ENCODE measurements at places on chromosomes 5 and 9.

- no peaks in the 10 kb centered on the region for H3K27me3 ChIP-seq
- H3K4me1 ChIP-seq = peaks cover 24% of the 10 kb centered on the region
- peak; percentile 90 for DNase-seq
- H3K4me3 ChIP-seq = no peak overlapping the region
- H3K27ac ChIP-seq = peak overlapping the region; percentile 99
Measured at GRCh38 chr9:5269249-5269715, 35.2 kb downstream of the RLN2 start.

DNA sequence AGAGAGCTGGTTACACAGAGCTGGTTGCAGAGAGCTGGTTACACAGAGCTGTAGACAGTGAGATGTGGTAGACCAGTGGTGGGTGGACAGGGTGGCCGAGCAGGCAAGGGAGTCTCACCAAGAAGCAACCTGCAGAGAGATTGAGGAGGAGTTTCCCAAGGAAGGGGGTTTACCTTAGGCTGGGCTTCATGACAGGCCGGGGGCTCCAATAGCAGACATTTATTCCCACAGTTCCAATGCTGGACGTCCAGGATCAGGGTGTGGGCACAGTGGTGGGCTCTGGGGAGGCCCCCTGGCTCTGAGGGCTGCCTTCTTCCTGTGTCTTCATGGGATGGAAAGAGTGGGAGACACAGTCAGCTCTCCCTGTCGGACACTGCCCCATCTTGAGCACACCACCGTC lies 386.9 kb upstream of the IRX4 start:
- H3K4me1 ChIP-seq = no peaks in the 10 kb centered on the region
- H3K27ac ChIP-seq = no peak overlapping the region
- H3K4me3 ChIP-seq = no peak overlapping the region
- DNase-seq = no peak

GRCh38 chr5:107487056-107487542 lies 183.6 kb downstream of the EFNA5 start:
- no peaks in the 10 kb centered on the region for H3K27me3 ChIP-seq
- peaks cover 12% of the 10 kb centered on the region for H3K4me1 ChIP-seq
- H3K27ac ChIP-seq = no peak overlapping the region
- H3K36me3 ChIP-seq = no peaks in the 10 kb centered on the region

DNA sequence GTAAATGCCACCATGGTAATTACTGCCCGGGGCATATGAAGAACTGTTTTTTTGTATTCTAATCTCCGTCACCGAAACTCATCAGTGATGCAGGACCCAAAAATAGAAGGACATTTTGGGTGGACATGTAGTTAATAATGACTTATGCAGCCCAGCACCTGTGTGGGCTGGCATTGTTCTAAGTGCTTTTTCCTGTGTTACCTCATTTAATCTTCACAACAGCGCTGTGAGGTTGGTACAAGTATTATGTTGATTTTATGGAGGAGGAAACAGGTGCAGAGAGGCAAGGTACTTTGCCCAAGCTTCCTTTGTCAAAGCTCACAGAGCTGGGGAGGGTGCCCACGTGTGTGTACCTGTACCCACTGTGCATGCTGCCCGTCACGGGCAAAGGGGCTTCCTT lies 58.4 kb downstream of the DAPK1 start:
- H3K27ac ChIP-seq = no peak overlapping the region
- no peaks in the 10 kb centered on the region for H3K27me3 ChIP-seq
- no peaks in the 10 kb centered on the region for H3K4me1 ChIP-seq

DNA sequence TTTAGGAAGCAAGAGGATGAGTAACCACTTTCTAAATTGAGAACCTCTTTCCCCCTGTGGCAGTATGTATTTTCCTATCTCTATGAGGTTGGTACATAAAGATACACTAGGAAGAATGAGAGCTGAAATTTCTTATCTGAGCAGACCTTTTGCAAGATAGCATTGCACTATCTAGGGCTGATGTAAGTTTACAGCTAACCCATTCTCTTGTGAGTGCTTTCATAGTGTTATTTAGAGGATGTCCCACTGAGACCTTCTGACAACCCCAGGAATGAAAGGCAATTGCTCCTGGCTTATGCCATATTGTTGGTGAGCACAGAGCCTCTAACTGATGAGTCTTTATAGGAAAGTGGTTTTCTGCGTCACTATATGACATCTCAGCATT lies 1209.3 kb upstream of the CDH6 start:
- no peaks in the 10 kb centered on the region for H3K36me3 ChIP-seq
- no peaks in the 10 kb centered on the region for H3K4me1 ChIP-seq
- no peak overlapping the region for H3K27ac ChIP-seq
- no peaks in the 10 kb centered on the region for H3K27me3 ChIP-seq
- no peak for DNase-seq

GRCh38 chr9:36056896-36057295 lies 20.2 kb downstream of the RECK start:
- H3K36me3 ChIP-seq = no peaks in the 10 kb centered on the region
- H3K27ac ChIP-seq = no peak overlapping the region
- H3K4me1 ChIP-seq = peaks cover 6% of the 10 kb centered on the region
- DNase-seq = peak; percentile 17

DNA sequence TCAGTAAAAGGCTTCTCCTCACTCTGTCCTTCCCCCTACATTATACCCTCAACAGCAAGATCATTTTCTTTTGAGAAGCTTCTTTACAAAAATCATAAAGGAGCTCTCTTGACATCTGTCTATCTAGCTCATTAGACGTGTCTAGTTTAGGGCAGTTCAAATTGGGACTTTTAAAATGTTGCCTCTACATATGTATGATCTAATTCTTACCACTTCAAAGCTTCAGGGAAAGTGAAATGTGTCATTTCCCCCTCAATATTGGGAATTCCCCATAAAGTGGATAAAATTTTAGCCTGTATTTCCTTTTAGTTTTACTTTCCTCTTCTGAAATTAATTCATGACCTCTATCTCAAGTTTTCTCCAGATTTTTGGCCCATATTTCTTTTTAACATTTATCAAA lies 323.7 kb downstream of the ARRDC3 start:
- H3K4me3 ChIP-seq = no peak overlapping the region
- DNase-seq = peak; percentile 40
- no peaks in the 10 kb centered on the region for H3K4me1 ChIP-seq

DNA sequence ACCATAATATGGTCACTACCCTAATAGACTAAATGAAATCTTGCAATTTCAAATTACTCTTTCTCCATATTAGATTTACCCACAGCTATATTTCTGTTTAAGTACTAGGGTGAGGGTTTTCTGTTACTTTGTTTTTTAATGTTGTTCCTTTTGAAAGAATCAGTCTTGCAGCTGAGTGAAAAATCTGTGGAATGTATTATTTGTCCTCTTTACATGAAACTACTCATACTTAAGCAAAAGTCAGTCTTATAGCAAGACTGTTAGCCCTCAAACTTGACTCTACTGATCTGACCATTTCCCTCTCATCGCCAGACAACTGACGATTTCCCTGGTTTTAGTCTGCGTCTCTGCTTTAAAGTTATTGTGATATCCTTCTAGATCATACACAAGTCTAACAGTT lies 84.0 kb downstream of the PIK3R1 start:
- H3K27ac ChIP-seq = no peak overlapping the region
- no peaks in the 10 kb centered on the region for H3K4me1 ChIP-seq
- no peaks in the 10 kb centered on the region for H3K27me3 ChIP-seq
- H3K36me3 ChIP-seq = peaks cover 9% of the 10 kb centered on the region
- no peak overlapping the region for H3K4me3 ChIP-seq

- no peaks in the 10 kb centered on the region for H3K36me3 ChIP-seq
- no peaks in the 10 kb centered on the region for H3K27me3 ChIP-seq
- H3K27ac ChIP-seq = no peak overlapping the region
- no peaks in the 10 kb centered on the region for H3K4me1 ChIP-seq
- DNase-seq = no peak
Measured at GRCh38 chr5:58231041-58231440, 228.8 kb downstream of the PLK2 start.

DNA sequence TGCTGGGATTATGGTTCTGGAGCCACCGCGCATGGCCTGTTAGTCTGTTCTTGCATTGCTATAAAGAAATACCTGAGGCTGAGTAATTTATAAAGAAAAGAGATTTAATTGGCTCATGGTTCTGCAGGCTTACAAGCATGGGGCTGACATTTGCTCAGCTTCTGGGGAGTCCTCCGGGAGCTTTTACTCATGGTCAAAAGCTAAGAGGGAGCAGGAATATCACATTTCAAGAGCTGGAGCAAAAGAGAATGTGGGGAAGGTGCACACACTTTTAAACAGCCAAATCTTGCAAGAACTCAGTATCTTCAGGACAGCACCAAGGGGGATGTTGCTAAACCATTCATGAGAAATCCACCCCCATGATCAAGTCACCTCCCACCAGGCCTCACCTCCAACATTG lies 12.1 kb downstream of the JAK2 start:
- H3K4me3 ChIP-seq = no peak overlapping the region
- DNase-seq = no peak
- no peaks in the 10 kb centered on the region for H3K27me3 ChIP-seq

- H3K4me1 ChIP-seq = no peaks in the 10 kb centered on the region
- peak; percentile 71 for DNase-seq
- peak overlapping the region; percentile 21 for H3K27ac ChIP-seq
Measured at GRCh38 chr9:12748016-12748415, 26.8 kb upstream of the LURAP1L start.

DNA sequence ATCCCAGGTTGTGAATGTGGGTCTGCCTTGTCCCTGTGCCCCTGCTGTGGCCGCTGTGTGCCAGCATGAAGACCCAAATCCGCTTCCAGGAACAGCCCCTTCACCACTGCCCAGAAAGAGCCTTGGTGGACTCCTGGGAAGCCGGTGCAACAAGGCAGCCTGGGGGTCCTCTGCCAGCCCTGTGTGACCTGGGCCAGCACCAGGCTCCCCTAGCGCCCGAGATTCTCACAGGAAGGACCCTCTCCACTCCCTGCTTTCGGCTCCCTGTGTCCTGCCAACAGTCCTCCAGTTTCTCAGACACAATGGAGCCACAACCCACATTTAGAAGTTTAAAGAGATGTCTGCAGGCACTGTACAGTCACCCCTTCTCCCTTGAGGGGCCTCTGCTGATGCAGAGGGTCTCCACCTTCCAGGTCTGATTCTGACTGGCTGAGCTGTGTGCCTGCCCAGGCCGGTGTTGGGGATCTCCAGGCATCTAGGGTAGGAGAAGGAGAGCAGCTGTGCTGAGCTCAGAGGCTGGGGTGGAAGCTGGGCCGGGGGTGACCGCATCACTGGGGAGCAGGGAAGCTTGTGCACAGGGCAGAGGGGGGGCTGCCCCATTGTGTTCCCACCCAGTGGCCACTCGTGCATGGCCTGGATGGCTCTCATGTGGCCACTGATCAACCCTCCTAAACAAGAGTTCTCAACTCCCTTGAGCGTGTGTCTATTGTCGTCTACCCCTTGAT lies 174.0 kb downstream of the IRX2 start:
- H3K4me1 ChIP-seq = no peaks in the 10 kb centered on the region
- H3K4me3 ChIP-seq = no peak overlapping the region
- H3K27ac ChIP-seq = no peak overlapping the region

DNA sequence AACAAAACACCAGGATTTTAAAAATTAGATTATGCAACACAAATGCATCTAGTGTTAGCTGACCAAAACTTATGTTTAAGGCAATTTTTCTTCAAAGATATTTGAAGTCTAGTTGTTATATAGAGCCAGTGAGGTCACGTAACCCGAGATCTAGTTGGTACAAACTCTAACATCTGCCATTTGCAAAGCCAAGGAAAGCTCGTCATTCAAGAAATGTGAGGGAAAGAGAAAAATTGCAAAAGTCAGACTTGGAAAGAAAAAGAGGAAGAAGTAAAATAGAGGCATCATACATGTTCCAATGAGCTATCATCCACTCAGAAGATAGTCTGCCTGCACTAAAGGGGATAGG lies 293.4 kb upstream of the PUM3 start:
- H3K27me3 ChIP-seq = no peaks in the 10 kb centered on the region
- no peak overlapping the region for H3K27ac ChIP-seq

- no peak for DNase-seq
- H3K4me1 ChIP-seq = no peaks in the 10 kb centered on the region
- no peaks in the 10 kb centered on the region for H3K27me3 ChIP-seq
- H3K36me3 ChIP-seq = no peaks in the 10 kb centered on the region
- no peak overlapping the region for H3K27ac ChIP-seq
Measured at GRCh38 chr5:1999794-2000193, 117.1 kb upstream of the IRX4 start.

DNA sequence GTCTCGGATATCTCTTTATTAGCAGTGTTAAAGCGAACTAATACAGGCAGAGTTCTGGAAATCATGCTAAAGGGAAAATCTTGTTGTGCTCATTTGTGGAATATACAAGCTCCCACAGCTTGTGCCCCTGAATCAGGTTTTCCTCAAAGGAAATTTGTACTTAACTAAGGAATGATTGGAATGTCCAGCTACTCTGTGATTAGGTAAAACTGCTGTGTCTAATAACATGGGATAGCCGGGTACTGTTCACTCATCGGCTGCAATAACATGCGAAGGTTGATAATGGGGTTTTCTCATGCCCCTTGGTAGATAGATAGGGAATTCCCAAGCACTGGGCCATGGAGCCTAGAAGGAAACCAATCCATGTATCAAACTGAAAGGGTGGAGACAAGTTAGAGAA lies 306.7 kb downstream of the NR2F1-AS1 start:
- H3K4me1 ChIP-seq = peaks cover 41% of the 10 kb centered on the region
- H3K27ac ChIP-seq = peak overlapping the region; percentile 99
- H3K27me3 ChIP-seq = no peaks in the 10 kb centered on the region
- H3K4me3 ChIP-seq = no peak overlapping the region
- peak; percentile 99 for DNase-seq

- H3K4me3 ChIP-seq = no peak overlapping the region
- no peaks in the 10 kb centered on the region for H3K4me1 ChIP-seq
- no peak for DNase-seq
- no peaks in the 10 kb centered on the region for H3K36me3 ChIP-seq
Measured at GRCh38 chr9:133437753-133438531, 15.8 kb downstream of the ADAMTS13 start.

GRCh38 chr5:153552886-153553285 lies 62.4 kb downstream of the GRIA1 start:
- peaks cover 18% of the 10 kb centered on the region for H3K4me1 ChIP-seq
- H3K4me3 ChIP-seq = no peak overlapping the region
- no peak for DNase-seq
- H3K27me3 ChIP-seq = no peaks in the 10 kb centered on the region

DNA sequence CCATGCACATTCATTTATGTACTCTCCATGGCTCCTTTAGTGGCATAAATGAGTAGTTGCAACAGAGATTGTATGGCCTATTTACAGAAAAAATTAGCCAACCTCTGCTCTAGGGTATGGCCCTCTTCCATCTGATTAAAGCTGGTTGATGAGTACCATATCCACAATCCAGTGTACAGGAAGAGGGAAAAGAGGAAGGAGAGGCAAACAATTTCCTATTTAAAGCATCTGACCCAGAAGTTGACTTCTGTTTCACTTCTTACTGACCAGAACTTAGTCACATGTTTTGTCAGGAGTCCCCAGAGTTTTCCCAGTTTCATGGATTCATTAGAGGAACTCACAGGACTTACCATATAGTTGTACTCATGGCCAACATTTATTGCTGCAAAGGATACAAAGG lies 68.6 kb upstream of the STARD4 start:
- H3K36me3 ChIP-seq = no peaks in the 10 kb centered on the region
- no peak overlapping the region for H3K4me3 ChIP-seq

GRCh38 chr9:7910426-7911020 lies 110.9 kb upstream of the DMAC1 start:
- no peak for DNase-seq
- H3K27me3 ChIP-seq = no peaks in the 10 kb centered on the region
- H3K36me3 ChIP-seq = no peaks in the 10 kb centered on the region
- no peak overlapping the region for H3K4me3 ChIP-seq
- no peaks in the 10 kb centered on the region for H3K4me1 ChIP-seq
- no peak overlapping the region for H3K27ac ChIP-seq

- H3K4me1 ChIP-seq = no peaks in the 10 kb centered on the region
- DNase-seq = no peak
- H3K4me3 ChIP-seq = no peak within 1 kb of the TSS
- H3K27me3 ChIP-seq = peaks cover 10% of the 10 kb centered on the region
Measured at GRCh38 chr5:54455413-54456157, at the start of gene HSPB3. Gene HSPB3 (plus strand): TSS chr5:54455699. CDS start chr5:54455790, 91 bp downstream.
